ENCODE measurements at places on chromosomes 1 and 21.
A peak's percentile ranks its signal among the peaks of the same experiment; 100 is the strongest.

GRCh38 chr1:112583366-112583765 is 35.6 kb downstream of the ST7L start:
- no peak for DNase-seq

DNA sequence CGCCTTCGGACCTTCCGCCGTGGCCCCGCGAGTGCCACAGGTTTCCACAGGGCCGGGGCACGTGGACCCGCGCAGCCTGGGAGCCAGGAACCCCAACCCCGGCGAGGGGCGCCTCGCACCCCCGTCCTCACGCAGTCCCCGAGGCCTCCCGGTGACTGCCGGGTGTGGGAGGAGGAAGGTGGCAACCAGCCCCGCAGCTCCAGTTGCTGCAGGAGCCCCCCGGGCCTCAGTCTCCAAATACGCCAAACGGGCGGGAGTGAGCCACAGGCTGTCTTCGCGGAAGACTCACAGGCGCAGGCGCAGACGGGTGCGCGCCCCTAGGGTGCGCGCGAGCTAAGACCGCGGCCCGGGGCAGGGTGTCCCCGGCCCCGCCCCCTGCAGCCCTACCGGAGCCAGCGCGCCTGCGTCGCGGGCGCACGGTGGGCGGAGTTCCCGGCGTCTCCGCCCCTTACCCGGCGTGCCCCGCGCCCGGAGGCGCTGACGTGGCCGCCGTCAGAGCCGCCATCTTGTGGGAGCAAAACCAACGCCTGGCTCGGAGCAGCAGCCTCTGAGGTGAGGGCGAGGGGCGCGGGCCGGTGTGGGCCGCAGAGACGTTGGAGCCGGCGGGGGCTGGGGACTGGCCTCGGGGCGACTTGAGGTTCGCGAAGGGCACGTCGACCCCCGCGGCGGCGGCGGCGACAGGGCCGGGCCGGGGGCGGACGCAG is at the start of gene ARF1:
Gene ARF1 (plus strand): TSS at position 495 of the 704 bp plus-strand sequence. CDS start 14,407 bp downstream, outside the sequence.
- peak; percentile 76 for DNase-seq

GRCh38 chr1:41646186-41646585 is 161.7 kb upstream of the EDN2 start:
- DNase-seq: no peak

DNA sequence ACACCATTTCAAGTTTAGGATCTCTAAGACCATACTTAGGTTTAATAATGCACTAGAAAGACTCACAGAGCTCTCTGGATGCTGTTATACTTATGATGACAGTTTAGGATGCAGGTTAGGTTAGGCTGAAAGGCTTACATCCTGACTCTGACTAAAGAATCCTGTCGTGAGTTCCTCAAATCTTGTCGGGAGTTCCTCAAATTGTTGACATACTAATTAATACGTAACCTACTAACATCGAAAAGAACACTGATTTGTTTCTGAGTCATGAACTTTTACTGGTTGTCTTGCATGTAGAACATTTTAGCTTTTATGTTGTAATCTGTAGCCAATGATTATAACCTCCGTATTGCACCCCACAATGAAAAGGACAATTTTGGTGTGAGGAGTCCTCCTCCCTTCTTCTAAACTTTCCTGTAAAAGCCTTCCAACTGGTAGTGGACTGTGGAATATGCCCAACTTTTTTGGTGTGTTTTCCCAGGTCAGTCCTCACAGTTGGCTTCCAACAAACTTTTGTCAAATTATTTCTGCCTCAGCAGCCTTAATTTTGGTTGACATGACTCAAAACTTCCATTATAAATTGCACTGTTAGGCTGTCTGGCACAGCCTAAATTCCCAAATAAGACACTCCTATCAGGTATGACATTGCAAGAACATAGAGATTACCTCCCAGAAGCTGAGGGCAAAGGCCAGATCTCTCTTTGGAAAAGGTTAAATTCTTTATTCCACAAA is 107.9 kb upstream of the PALMD start:
- no peak for DNase-seq

- DNase-seq: no peak
Measured at GRCh38 chr1:1274931-1275431, 1.3 kb upstream of the UBE2J2 start.

GRCh38 chr21:33032434-33033047 is 6.8 kb downstream of the OLIG2 start:
- no peak for DNase-seq

DNA sequence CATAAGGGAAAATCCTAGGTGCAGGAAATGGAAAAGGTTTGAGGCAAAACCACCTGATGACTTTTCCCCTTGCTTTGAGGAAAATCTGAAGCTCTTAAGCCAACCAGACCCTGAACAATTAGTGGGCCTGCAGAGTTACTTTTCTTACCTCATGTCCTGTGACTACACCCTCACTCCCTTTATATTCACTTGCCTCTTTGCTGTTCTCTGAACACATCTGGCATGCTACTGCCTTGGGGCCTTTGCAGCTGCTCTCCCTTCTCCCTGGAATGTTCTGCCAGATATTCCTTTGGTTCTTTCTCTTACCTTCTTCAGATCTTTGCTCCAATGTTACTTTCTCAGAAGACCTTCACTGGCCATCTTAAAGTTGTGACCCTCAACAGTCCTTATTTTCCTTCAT is 21.8 kb downstream of the RPTN start:
- DNase-seq: no peak

- DNase-seq: no peak
Measured at GRCh38 chr1:204089044-204089751, 16.3 kb downstream of the SOX13 start.

- no peak for DNase-seq
Measured at GRCh38 chr1:69082312-69082711, 485.4 kb upstream of the LRRC7 start.

DNA sequence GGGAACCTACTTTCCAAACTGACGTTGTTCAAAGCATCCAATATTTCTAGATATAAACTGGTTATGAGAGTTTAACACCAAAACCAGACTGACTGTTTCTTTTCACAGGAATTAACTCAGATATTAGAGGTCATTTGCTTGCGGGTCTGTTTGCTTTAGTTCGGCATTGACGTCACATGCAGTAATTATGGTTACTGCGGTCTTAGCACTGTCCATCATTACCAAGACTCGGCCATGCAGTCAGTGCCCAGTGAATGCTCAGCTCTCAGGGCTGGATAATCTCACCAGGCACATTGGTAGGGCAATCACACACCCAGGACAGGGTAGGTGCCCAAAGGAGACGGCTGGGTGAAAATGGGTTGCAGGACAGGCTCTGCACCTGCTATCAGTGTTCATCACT is 9.9 kb upstream of the F3 start:
- no peak for DNase-seq

GRCh38 chr1:201229095-201229494 is 38.5 kb downstream of the IGFN1 start:
- no peak for DNase-seq

GRCh38 chr1:157482174-157482573 is 70.1 kb downstream of the FCRL5 start:
- no peak for DNase-seq

DNA sequence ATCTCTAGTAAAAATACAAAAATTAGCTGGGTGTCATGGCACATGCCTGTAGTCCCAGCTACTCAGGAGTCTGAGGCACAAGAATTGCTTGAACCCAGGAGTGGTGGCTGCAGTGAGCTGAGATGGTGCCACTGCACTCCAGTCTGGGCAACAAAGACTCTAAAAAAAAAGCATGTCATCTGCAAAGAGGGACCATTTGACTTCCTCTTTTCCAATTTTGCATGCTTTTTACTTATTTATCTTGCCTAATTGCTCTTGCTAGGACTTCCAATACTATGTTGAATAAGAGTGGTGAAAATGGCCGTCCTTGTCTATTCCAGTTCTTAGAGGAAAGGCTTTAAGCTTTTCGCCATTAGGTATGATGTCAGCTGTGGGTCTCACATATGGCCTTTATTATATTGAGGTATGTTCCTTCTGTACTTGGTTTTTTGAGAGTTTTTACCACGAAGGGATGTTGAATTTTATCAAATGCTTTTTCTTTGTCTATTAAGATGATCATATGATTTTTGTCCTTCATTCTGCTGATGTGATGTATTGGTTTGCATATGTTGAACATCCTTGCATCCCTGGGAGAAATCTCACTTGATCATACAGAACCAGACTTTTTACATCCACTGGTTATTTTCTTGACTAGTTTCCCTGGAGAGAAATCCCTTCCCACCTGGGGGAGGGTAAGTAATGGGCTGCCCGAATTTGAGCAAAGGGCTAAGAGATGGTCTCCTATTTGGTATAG is 17.0 kb upstream of the RAP1GAP start:
- no peak for DNase-seq

DNA sequence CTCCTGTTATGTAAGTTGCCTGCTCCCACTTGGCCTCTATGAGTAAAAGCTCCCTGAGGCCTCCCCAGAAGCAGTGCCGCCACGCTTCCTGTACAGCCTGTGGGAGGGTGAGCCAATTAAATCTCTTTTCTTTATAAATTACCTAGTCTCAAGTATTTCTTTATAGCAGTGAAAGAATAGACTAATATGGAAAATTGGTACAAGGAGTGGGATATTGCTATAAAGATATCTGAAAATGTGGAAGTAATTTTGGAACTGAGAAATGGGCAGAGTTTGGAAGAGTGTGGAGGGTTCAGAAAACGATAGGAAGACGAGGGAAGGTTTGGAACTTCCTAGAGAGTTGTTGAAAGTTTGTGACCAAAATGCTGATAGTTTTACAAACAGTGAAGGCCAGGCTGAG is 572.3 kb downstream of the MATN1 start:
- DNase-seq: no peak

DNA sequence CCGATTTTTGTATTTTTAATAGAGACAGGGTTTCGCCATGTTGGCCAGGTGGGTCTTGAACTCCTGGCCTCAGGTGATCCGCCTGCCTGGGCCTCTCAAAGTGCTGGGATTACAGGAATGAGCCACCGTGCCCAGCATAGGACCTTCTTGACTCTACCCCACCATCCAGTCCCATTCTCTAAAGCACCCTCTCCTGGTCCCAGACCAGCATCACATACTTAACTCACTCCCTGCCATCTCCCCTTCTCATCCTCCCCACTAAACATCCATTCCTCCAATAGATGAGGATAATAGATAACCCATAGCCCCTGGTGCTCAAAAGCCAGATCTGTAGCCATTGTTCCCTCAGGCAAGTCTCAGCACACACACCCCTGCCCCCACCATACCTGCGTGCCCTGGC is 2.1 kb downstream of the ENTREP3 start:
- DNase-seq: no peak

GRCh38 chr21:38760017-38760761 is 45.5 kb upstream of the ETS2 start:
- DNase-seq: no peak

DNA sequence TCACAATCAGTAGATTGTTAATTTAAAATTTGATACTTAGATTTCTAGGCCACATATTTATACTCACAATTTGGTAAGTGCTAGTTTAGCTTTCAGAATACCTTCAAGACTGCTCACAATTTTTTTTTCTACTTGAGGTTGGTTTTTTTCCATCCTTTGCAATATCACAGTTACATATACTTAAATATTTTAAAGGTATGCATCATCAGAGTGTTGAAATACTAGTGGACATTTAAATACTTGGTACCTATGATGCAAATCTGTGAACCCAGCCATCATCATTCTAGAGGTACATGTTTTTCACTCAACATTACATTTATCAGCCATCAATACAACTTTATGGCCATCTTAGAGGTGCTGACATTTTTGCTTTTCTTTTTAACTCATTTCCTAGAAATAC is 6.2 kb upstream of the LRRC40 start:
- DNase-seq: no peak

GRCh38 chr1:182147136-182147820 is 85.8 kb upstream of the ZNF648 start:
- no peak for DNase-seq

- DNase-seq: no peak
Measured at GRCh38 chr1:6859415-6860343, 74.4 kb downstream of the CAMTA1 start.

- DNase-seq: no peak
Measured at GRCh38 chr1:57820356-57821095, 396.7 kb upstream of the DAB1 start.

DNA sequence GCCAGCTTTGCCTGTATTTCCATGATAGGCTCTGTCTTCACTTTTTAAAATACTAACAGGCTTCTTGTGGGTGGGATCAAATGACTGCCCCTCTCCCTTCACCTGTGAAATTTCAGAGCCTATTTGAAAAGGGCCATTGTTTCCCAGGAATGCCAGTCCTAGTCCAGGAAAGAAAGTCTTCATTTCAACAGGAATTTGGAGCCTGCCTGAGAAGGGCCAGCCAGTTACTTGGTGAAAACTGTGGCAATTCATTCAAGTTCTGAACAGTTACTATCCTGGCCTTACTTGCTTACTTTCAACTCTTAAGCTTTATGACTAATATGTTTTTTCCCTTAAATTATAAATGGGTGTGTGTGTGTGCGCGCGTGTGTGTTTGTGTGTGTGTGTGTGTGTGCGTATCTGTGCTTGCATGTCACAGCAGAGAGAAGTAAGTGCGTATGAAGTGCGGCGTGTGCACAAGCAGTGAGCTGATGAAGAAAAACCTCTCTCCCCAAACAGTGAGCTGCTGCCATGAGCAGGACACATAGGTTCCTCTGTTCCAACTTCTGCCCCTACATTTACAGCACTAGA is 67.5 kb upstream of the RNPC3 start:
- no peak for DNase-seq

GRCh38 chr21:35043549-35043948 is 5.6 kb downstream of the RUNX1 start:
- DNase-seq: no peak

- DNase-seq: no peak
Measured at GRCh38 chr1:3795453-3796214, 664 bp downstream of the LRRC47 start.

GRCh38 chr1:240909701-240910457 is 297.9 kb upstream of the GREM2 start:
- DNase-seq: no peak

DNA sequence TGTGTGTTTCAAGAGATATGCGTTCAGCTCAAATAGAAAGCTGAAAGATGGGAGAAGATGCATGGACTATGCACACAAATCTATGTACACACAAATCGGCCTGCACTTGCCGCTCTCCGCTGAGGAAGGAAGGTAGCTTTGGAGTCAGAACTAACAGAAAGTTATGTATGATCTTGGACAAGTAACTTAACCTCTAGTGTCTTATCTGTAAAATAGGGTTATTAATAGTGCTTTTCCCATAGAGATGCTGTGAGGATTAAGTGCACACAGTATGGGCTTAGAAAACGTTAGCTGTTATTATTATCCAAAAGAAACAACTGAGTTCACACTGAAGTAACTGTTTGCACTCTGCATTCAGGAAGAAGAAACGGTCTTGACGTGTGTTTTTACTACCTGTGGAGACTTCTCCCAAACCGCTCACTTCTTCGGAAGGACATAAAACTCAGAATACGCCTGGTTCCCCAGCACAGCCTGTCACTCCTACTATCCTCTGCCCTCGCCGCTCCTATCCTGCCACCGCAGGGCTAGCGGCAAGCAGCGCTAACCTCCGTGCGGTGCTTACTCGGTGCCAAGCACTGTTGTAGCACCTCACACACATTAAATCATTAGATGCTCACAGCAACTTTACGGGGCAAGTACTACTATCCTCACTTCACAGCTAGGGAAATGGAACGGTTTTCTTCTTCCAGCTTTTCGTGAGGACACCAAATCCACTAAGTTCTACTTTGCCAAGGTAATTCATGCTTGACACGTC is 1.3 kb downstream of the TGFBR3 start:
- DNase-seq: no peak

Data from NCI-H2081 treated with DMSO at 0.1 percent for 48 hours (cell line).